NCI-H1436 treated with DMSO at 0.1 percent for 48 hours (cell line): ENCODE measurements at places on chromosomes 1 and 21.

DNA sequence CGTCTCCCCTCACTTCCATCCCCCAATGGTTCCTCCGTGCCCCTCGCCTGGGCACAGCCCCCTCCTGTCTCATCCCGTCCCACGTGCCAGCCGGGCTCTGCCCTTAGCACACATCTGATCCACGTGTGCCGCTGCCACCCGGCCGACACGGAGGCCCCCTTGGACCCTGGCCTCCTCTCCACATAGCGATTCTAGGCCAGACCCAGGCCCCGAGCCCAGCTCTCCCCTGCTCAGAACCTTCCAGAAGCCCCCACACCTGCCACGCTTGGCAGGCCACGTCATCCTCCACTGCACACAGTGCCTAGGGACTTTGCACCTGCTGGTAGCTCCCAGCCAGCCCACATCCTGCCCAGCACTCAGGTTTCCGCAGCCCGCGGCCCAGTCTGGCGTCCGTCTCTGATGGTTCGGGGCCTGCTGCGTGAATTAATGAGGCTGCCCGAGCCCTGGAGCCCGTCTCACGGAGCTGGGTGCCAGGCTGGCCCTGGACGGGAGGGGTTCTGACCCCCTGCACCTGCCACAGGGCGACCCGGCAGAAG, 20.1 kb downstream of the PLCH2 start:
- no peak for DNase-seq

DNA sequence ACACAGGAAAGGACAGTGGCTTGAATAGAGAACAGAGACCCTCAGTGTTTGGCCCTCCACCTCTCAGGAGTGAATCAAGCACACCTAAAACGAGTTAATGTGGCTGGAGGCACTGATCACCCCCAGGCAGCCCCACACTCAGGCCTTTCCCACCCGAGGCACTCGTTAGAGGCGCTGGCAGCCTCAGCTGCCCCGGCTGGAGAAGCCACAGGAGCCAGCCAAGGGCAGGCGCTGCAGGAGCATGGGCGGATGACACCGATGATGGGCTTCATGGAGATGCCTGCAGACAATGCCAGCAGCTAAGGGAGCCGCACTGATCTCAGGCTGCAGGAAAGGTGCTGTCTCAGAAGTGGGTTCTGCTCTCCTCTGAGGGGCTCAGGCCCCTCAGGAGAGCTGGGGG, 24.1 kb upstream of the ABCG1 start:
- DNase-seq: no peak

- DNase-seq: no peak
These were observed 599 bp upstream of the ITPKB start for GRCh38 chr1:226739696-226740065.

- no peak for DNase-seq
These were observed 64.3 kb downstream of the OLFML3 start for GRCh38 chr1:114043548-114043947.

- no peak for DNase-seq
These were observed 133.0 kb upstream of the HMCN1 start for GRCh38 chr1:185601189-185601588.

DNA sequence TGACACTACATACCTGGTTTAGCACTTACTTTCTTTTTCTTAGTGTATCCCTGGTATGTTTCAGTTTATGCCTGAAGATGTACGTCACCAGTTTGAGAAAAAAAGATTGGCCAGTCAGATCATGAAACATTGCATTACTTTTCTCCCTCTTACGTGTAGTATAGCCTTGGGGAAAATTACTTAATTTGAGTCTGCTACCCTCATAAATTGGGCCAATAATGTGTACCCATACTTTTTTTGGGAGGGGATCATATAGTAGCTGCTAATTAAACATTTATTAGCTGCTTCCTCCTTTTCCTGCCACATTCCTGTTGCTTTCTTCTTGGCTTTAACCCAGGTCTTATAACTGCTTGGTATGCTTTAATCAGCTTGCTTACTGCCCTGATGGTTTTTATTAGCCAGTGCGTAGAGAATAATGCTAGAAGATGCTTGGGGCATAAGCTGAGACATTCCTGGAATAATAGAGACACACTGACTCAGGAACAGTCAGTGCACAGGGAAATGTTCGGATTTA, 32.1 kb downstream of the RABGAP1L start:
- no peak for DNase-seq

GRCh38 chr1:156840186-156840897, 18.6 kb downstream of the INSRR start:
- DNase-seq: no peak

DNA sequence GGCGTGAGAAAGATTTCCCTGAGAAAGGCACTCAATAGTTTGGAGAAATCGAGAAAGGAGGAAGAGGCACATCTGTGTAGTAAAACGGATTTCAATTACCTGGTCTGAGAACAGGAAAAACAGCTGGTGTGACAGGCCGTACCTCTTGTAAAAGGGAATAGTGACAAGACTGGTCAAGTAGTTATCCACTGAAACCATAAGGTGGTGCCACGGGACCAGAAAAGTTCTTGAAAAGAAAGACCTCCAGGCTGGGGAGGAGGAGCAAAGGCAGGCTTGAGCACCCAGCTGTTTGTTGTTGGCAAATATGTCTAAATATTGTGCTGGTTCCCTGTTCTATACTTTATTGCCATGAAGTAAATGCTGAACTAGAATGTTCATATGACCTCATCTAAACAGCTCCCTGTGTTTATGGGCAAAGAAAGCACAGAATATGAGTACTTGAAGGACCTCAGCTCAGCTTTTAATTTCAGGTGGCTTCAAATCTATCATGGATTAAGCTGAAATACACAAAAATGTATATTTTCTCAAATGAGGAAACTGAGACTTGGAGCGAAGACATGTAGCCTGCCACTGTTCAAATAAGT, 4.0 kb downstream of the HAO2 start:
- DNase-seq: no peak

GRCh38 chr1:15157524-15158399, 4.2 kb downstream of the TMEM51 start:
- DNase-seq: no peak

- DNase-seq: no peak
These were observed 295.0 kb downstream of the VAV3 start for GRCh38 chr1:107669996-107670395.

DNA sequence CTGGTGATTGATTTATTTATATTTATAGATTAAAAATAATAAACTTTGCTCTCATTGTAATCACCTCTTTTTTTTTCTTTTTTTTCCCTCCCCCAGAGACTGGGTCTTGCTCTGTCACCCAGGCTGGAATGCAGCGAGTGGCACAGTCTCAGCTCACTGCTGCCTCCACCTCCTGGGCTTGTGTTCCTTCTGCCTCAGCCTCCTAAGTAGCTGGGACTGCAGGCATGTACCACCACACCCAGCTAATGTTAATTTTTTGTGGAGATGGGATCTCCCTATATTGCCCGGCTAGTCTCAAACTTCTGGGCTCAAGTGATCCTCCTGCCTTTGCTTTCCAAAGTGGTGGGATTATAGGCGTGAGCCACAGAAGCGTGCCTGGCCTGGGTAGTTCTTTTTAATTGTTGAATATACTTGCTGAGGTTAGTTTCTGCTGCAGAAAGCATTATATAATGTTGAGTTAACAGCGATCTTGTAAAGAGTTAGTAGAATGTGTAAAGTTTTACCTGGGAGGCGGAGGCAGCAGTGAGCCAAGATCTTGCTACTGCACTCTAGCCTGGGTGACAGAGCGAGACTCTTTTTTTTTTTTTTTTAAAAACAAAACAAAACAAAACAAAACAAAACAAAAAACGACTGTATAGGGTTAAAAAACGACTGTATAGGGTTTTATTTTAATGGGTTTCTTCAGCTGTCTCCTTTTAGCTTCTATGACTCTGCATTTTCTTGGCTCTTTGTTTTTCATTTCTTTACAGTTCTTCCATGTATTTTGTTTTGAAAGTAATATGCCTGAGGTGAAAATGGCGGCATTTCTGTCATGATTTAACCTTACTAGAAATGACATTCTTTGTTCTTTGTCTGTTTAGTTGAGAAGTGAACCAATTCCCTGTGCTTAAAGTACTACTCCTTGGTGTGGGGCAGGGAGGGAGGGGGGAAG, 82.7 kb downstream of the CAMTA1 start:
- no peak for DNase-seq

DNA sequence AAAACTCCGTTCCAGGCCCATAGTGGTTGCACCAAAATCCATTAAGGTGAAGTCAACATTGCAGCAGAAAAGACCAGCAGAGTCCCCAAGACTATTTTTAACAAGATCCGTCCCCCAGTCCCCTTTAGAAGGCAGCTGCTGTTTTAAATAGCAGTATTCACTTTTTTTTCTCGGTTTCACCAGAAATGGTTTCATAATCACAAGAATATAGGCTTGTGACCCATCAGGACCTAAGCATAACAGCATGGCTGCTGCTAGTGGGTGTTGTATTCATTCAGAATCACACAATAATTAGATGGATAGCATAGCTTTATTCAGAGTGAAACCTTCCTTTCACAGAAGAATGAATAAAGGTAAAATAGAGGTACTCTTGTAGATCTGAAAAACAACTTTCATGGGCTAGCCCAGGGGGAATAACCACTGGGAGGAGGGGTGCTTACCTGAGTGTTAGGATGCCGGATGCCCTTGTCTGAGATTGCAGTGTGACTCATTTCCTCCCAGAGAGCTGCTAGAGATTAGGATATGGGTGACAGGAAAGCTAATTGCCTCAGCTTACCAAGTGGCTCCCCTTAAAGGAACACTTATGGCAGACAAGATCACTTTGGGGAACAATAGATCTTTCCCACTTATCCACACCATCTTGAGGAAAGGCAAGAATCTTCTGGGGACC, 35.0 kb downstream of the ACKR1 start:
- DNase-seq: no peak

DNA sequence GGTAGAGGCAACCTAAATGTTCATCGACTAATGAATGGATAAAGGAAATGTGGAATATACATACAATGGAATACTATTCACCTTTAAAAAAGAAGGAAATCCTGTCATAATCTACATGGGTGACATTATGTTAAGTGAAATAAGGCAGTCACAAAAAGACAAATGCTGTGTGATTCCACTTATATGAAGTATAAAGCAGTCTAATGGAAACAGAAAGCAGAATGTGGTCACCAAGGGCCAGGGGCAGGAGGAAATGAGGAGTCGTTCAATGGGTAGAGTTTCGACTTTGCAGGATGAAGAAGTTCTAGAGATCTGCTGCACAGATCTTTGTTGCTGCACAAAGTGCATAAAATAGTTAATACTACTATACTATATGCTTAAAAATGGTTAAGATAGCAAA, 7.8 kb downstream of the DIPK1A start:
- no peak for DNase-seq

- DNase-seq: no peak
These were observed 46.8 kb upstream of the COX20 start for GRCh38 chr1:244788493-244789275.

GRCh38 chr1:200535605-200536004, 84.9 kb downstream of the KIF14 start:
- DNase-seq: no peak

GRCh38 chr1:209652873-209653401, 712 bp upstream of the LAMB3 start:
- no peak for DNase-seq

GRCh38 chr1:56985857-56986256, 20.0 kb upstream of the C8B start:
- no peak for DNase-seq

DNA sequence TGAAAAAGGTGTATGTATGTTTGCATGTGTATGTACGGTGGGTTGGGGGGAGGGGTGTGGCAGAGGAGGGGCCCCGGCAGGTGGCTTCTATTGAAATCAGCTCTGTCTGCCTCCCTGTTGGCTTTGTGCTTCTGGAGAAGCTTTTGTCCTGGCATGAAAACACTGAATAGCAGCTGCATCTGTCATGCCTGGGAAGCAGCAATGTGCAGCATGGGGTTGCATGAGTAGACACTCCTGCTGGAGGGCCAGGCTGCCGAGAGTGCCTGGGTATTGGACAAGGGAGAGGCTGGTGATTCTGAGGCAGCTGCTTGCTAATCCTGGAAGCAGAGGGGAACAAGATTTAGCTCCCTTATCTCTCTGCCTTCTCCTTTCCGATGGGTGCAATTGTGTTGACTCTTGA, 20.5 kb downstream of the MAPKAPK2 start:
- DNase-seq: peak; percentile 39

DNA sequence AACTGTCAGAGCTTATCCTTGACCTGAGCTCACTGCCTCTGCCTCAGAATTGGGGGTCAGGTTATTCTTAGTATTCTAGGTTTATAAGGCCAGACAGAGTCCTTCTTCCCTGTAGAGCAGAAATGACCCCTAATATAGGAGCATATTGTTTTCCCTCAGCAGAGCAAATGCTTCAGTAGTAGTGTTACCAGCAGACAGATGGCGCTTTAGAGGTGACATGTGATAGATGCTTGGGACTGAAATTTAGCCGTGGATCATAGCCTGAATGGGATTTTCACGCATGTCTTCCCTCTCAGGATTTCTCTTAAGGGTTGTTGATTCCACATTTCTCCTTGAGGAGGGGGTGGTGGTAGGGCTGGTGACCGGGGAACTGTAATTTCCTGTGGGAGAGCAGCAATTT, 24.5 kb downstream of the ADARB1 start:
- DNase-seq: no peak
